A172 (cell line): ENCODE measurements at places on chromosomes 6 and 20. TPM values are rescaled to one million over a fixed set of nuclear protein-coding genes. Genes with fewer than 3 reads are reported as not detected.

GRCh38 chr20:17882065-17882833 lies 86.3 kb downstream of the SNX5 start:
- no peak for DNase-seq

DNA sequence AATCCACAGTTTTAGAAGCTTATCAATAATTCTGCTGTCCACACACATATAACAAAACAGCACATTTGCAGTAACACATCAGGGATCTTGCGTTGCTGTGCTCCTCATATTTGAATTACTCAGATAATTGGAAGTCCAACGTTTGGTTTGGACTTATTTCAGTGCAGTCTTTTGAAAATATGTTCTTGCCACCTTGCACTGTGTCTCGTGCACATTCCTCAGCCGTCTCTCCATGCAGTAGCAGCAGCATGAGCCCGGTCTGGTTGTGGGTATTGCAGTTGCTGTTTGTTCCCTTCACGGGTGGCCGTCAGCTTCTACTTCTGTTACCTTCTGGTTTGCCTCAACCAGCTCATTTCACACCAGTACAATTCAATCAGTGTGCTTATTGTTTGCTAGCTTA lies 215.5 kb downstream of the SLC24A3 start:
- no peak for DNase-seq

- no peak for DNase-seq
Observed at GRCh38 chr6:120111001-120111400, 761.4 kb upstream of the MAN1A1 start.

DNA sequence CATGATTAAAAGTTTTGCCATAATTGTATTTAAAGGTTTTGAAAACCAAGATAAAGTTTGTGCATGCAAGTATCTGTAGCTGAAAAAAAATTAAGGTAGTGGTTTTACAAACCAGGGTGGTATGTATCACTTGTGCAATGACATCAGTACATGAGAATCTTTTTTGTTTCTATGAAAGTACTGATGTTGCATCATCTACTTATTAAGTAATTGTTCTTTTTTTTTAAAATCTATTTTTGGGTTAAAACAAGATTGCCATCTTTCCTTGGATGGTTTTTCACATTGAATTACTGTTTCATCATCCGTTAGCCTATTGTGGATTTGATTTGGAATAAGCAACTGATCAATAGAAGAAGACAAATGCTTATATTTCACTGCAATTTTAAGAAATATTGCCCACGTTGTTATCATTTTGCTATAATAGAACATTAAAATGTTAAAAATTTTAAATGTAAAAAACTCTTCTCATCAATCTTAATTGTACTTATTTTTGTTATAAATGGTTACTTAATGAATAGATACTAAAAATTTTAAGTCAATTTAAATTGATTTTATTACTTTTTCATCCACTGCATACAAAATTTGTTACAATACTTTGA lies 39.8 kb upstream of the TAGAP start:
- no peak for DNase-seq

DNA sequence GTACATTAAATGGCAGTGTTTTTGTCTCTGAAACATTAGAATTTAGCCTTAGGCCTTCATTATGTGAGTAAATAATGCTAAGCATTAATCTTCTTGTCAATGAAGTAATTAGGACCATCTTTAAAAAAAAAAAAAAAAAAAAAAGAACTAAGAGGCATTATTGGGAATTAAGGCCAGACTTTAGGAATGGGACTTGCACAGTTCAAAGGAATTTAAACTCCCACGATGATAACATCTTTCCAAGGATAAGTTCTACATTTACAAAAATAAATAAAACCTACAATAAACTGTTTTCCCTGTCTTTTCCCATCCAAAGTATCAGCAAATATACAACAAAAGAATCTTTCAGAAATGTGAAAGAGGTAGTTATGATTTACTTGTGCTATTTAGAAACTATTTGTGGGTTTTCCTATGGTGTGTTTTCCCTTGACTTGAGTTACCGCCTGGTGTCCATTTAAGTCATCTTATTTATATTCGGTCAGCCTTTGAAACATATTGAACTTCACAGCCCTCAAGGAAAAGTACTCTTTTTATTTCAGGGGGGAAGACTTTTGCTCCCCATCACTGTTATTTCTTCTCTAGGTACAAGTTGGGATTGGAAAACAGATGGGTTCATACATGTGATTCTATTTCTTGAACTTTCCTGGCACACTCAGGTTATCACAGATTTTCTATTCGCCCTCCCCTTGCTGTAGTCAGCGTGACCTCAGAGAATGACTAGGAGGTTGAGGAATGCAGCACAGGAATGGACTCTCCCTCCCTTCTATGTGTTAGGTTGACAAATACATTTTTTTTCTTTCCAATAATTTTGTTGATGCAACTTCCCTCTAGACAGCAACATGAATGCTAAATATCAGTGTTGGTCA lies 13.6 kb downstream of the STMND1 start:
- DNase-seq: peak; percentile 77

GRCh38 chr6:93562582-93562981 lies 143.2 kb upstream of the EPHA7 start:
- DNase-seq: peak; percentile 16

GRCh38 chr6:33195304-33196165 lies 3.3 kb upstream of the COL11A2 start:
- no peak for DNase-seq

- DNase-seq: no peak
Observed at GRCh38 chr6:46137387-46137786, 7.6 kb downstream of the ENPP4 start.

- DNase-seq: no peak
Observed at GRCh38 chr20:32433311-32434021, 75.3 kb downstream of the ASXL1 start.

- no peak for DNase-seq
Observed at GRCh38 chr20:49347156-49347555, 69.3 kb upstream of the ZNFX1 start.

DNA sequence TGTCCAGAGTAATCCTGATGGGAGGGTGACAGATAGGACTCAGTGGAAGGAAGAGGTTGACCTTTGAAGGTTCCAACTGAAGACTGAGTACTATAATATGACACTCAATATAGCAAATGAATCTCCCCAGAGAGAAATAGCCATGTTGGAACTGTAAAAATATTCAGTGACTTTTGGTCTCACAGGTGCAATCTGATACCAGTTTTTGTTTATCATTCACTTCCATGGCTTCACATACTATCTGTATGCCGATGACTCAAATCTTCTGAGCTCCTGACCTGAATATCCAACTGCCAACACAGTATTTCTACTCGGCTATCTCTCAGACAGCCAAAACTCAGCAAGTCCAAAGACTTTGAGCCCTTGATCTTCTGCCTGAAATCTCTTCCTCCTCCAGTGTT lies 21.8 kb upstream of the PKHD1 start:
- DNase-seq: no peak

- DNase-seq: peak; percentile 1
Observed at GRCh38 chr6:65170273-65170672, 536.8 kb downstream of the EYS start.

GRCh38 chr6:105591053-105591452 lies 188.2 kb upstream of the PREP start:
- peak; percentile 90 for DNase-seq

The CST2 gene
- total RNA-seq: not detected in 2 replicates

The OR2H2 gene
- not detected in 2 replicates for total RNA-seq

The ULBP3 gene
- total RNA-seq: 2.1 and 3.3 TPM in 2 replicates

The MRAP2 gene
- total RNA-seq: 0.86 and 1.1 TPM in 2 replicates

The SLC44A4 gene
- total RNA-seq: not detected in 2 replicates

The TUBB1 gene
- total RNA-seq: 0.36 and 0.64 TPM in 2 replicates
